ENCODE measurements at places on chromosomes 2 and 18.

GRCh38 chr2:165120740-165121467, 82.9 kb downstream of the SCN3A start:
- no peak for DNase-seq

DNA sequence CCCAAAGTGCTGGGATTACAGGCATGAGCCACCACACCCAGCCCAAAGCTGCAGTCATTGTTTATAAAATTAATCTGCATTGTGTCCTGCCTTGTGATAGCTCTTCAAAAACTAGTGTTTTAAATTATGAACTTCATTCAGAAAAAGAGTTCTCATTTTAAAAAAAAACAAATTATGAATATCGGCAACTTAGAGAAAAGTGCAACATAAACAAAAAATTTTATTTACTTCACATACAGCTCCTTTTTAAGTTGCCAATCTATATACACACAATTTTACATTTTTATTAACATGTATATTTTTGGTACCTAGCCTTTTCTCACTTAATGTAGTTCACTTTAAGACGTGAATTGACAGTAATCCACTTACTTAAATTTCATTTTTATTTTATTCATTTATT, 46.9 kb downstream of the GEMIN6 start:
- no peak for DNase-seq

- no peak for DNase-seq
Measured at GRCh38 chr2:223860809-223861738, 23.7 kb upstream of the AP1S3 start.

DNA sequence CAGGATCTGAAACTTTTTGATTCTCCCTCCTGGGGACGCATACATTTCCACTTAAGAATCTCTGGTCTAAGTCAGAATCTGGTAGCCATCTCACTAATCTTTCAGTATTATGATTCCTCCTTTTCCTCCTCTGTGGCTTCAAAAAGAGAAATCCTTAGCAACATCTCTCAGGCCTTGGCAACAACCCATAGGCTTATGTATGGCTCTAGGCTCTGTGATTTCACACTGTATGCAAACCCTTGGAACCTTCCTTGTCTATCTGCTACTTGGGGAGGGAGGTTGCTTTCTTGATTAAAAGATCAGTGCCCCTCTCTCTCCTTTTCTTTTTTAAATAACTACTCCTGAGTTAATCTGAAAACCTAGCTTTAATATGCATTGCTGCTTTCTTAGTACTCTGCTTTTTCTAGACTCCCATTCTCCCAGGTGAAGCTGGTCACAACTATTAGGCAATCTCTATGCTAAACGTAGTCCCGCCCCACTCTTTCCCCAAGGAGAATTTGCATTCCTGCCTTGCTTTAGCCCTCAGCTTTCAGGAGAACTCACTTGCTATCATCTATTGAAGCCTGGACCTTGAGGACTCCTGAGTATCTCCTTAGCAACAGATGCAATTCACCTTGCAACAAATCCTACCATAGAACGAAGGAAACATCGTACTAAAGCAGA, 72.2 kb upstream of the L3MBTL4 start:
- DNase-seq = no peak

DNA sequence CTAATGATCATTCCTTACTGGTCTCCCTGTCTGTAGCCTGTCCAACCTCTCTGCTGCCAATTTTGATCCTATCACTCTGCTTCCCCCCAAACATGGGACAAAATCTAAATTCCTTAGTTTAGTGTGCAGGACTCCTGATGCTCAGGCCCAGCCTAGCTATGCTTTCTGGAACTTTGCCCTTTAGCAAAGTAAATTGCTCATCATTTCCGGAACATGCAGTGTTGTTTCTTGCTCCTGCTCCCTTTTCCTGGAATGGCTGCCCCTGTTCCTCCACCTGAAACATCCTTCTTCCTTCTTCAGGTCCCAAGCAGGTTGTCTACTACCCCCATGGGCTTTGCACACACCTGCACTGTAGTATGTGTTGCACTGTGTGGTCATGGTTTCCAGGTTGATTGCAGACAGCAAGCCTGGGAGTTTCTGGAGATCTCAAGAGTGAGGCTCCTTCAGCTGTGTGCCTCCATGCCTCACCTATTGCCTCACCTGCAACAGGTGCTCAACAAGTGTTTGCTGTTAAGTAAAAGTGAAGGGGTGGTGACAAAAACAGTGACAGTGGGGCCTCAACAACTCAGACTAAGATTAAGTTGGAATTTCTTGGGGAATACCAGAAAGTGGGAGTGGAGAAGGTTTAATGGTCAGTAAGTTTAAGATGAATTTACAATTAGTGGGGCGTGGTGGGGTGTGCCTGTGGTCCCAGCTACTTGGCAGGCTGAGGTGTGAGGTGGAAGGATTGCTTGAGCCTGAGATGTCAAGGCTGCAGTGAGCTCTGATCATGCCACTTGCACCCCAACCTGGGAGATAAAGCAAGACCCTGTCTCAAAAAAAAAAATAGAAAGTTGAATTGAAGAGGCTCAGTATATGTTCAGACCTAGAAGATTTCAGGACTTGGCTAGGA, 120.0 kb downstream of the DNAH6 start:
- DNase-seq = no peak

DNA sequence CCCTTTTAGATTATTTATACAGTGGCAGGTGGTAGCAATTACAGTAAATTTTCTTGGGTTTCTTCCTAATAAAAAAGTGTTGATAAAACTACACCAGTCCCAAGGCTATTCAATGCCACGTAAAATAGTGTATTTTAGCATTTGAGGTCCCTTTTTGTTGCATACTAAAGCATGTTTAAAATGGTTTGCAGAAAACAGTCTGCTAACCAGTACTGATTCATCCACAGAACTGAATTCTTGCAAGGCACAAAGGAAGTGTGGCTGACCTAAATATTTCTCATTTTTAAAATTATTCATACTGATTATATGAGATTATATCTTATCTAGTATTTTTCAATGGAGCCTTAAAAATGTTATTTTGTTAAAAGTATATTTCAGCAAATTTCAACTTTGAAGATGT, 98.1 kb downstream of the SMAD2 start:
- DNase-seq = no peak

GRCh38 chr18:58862851-58863538, 1.7 kb upstream of the ZNF532 start:
- DNase-seq = no peak

DNA sequence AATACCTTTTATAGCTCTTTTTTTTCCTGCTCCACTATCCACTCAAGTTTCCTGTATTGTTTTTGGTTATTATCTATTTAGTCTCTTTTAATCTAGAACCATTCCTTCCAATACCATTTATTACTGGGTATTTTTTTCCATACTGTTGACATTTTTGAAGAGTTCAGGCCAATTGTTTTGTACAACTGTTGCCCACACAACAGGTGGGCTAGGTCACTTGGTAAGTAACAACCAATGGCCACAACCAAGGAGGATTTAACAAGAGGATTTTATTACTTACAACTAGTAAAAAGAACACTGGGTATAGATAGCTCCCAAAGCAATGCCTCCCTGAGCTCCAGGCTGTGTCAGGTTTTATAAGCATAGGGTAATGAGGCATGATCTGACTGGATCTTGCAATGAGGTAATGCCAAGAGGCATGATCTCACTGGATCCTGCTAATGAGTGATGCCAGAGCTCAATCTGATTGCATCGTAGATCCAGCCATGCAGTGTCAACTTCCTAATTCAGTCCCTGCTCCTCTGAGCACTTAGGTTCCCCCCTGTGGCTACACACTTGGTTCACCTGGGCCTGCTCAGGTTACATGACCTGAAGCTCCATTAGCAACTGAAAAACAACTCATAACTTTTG, 7.1 kb upstream of the CEP68 start:
- DNase-seq = peak; percentile 50

DNA sequence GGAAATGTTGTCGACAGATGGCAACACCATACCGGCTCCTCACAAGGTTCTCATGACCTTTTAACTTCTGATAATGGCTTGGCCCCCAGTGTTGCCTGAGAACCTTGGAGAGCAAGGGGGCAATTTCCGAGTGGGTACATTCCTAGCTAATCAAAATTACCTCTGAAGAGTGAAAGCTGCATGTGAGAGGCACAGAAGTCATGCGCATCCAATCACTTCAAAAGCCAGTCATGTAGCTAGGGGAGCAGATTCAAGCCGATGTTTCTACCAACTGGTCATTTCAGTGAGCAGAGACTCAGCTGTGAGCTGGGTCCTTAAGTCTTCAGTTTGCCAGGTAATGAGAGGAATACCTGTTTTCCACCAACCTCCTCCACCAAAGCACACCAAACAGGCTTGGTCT, 111.4 kb downstream of the LIPG start:
- no peak for DNase-seq

DNA sequence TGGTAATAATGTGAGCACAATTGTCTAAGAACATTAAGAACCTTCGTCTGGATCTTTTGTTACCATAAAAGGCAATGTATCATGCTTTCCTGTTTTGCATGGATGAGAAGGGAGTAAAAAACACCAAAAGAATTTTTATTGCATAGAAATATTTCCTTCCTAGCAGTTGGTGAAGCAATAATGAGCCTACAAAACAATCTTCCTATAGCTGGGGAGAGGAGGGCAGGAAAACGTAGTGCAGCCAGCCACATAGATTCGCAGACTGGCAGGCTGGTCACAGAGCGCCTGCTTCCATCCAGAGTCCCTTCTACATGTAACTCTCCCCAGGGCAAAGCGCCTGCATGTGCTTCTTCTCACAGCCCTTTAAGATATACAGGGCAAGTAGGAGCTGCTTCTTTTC, 190.4 kb downstream of the BABAM2 start:
- peak; percentile 7 for DNase-seq

DNA sequence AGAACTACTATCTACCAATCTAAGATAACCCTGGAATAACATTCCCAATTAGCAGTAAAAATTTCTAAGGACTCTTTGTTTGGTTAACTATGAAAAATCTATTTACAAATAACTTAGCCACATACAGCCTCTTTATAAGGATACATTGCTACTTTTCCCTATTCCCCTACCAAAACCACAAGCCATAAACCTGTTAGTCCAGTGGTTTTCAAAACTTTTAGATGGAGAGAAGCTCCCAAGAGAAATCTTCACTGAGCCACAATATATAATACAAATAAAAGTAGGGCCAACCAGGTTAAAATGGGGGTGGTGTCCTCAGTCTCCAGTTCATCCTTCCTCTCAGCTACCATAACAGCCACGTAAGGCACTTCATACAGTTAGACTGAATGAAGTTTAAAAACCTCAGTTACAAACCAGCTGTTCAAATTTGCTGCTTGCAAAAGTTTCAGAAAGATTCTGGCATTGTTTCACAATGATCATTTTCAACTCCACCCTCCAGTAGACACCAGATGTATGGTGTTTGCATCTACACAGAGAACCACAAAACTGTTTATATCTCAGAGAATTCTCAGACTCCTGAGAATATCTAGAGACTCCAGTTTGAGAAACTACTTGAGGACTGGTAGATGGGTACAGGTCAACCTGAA, 26.0 kb downstream of the SOS1 start:
- DNase-seq = no peak

GRCh38 chr2:182368996-182369395, 57.8 kb downstream of the PDE1A start:
- no peak for DNase-seq

DNA sequence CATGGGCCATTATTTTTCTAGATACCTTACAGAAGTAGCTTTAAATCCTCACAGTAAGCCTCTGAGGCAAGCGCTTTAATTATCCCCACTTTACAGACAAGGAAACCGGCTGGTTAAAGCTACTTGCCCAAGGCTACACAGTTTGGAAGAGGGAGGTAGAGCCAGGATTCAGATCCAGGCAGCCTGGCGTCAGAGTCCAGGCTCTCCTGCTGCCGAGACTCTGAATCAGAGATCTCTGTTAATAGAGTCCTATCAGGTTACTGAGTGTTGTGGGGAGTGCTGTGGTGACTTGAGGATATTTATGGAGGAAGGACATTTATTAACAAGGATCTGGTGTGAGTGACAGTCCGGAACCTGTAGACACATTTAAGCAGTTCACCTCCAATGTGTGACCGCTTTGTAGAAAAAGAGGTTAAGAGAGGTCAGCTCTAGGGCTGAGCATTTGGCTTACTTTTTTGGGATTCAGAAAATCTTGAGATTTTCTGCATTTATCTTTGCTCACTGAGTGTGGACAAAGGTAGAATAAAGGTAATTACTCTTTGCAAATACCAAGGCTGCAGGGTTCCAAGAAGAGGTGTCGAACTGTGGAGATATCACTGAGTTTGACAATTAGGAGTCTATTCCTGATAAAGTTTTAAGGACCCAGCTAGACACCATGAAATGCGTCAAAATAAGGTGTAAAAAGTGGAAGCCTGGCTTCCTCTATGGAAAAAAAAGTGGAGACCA, 1.6 kb upstream of the CEP192 start:
- no peak for DNase-seq

- no peak for DNase-seq
Measured at GRCh38 chr2:205637320-205637602, 45.0 kb upstream of the NRP2 start.

- DNase-seq = no peak
Measured at GRCh38 chr2:74066491-74067203, 81.1 kb downstream of the BOLA3 start.

DNA sequence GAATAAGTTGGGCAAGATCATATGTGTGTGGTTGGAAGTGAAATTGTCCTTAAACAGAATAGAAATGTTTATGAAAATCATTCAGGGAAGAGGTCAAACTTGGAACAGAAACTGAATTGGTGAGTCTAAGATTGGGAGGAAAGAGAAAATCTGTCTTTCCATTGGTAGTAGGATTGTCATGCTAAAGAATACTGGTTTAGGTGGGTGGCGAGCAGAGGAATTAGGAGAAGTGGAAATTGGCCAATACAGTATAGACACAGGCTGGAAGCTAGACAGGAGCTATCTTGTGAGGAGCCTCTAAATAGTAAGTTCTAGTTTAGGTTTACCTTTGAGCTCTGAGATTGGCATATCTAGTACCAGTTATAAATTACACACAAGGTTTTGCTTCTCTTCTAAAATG, 80.9 kb upstream of the KYNU start:
- DNase-seq = no peak

DNA sequence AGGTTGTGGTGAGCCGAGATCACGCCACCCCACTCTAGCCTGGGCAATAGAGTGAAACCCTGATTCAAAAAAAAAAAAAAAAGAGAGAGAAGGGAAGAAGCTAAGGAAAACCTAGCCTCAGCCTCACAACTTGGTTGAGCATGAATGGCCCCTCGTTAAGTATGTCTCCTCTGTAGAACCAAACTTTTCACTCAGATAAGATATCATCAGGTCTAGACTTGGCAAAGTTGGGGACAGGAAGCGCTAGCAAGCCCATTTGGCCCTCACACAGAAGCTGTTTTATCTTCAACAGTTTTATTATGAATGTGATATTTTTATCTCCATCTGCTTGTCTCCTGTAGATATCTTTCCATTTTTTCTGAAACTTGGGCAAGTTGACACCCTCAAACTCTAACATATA, 3.5 kb upstream of the ASXL2 start:
- DNase-seq = no peak

GRCh38 chr2:198322275-198322674, 517.9 kb downstream of the PLCL1 start:
- peak; percentile 28 for DNase-seq

- no peak for DNase-seq
Measured at GRCh38 chr18:12656605-12656937, 1.3 kb downstream of the SPIRE1 start.

DNA sequence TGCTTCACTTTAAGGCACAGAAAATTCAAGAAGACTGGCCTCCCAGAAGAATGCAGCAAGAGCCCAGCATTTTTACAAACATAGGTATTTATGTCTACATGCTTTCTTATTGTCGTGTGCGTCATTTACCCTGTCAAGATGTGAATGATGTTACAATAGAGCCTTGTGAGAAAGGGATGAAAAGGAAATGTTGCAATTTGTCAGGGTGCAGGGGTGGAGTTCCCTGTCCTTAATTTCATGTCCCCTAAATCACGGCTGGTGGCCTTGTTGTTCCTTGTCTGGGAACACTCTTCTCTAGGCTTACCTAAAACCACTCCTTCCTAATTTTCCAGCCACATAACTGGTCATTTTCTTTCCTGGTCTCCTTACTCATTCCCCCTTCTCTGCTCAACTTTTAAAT, 194.2 kb downstream of the TXNL1 start:
- no peak for DNase-seq

Measured in KBM-7 (cell line).